A172 (cell line): ENCODE measurements at places on chromosomes 16 and 17. TPM values are rescaled to one million over a fixed set of nuclear protein-coding genes. Genes with fewer than 3 reads are reported as not detected.
A peak's percentile ranks its signal among the peaks of the same experiment; 100 is the strongest.

The CD300A gene
- not detected in 2 replicates for total RNA-seq

The OMG gene
- total RNA-seq = not detected in 2 replicates

The GP1BA gene
- total RNA-seq = 0.17 TPM in 1 of 2 replicates, not detected in the other

The C1QL1 gene
- total RNA-seq = 22.9 and 28.2 TPM in 2 replicates

The DNAH9 gene
- not detected in 2 replicates for total RNA-seq

The PRSS27 gene
- 1.4 and 2.6 TPM in 2 replicates for total RNA-seq

The RPGRIP1L gene
- total RNA-seq = 8.7 and 9.2 TPM in 2 replicates

GRCh38 chr16:67936124-67936879, at the start of gene PSMB10:
Gene PSMB10, minus strand, starts transcription at chr16:67936850. Its CDS starts 101 bp downstream, at chr16:67936749.
- DNase-seq = no peak

DNA sequence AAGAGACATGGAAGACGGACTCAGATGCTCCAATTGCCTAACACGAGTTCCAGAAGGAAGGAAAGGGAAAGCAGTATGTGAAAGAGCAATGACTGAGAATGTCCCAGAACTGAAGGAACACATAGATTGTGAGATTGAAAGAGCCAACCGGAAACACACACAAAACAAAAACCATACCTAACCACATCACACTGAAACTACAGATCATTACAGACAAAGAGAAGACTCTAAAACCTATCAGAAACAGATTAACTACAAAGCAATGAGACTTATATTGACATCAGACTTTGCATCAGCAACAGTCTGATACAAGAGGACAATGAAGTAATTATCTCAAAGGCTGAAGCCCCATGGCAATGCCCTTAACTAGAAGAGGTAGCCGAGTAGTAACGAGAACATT, 45.6 kb upstream of the CLEC18B start:
- DNase-seq = no peak

DNA sequence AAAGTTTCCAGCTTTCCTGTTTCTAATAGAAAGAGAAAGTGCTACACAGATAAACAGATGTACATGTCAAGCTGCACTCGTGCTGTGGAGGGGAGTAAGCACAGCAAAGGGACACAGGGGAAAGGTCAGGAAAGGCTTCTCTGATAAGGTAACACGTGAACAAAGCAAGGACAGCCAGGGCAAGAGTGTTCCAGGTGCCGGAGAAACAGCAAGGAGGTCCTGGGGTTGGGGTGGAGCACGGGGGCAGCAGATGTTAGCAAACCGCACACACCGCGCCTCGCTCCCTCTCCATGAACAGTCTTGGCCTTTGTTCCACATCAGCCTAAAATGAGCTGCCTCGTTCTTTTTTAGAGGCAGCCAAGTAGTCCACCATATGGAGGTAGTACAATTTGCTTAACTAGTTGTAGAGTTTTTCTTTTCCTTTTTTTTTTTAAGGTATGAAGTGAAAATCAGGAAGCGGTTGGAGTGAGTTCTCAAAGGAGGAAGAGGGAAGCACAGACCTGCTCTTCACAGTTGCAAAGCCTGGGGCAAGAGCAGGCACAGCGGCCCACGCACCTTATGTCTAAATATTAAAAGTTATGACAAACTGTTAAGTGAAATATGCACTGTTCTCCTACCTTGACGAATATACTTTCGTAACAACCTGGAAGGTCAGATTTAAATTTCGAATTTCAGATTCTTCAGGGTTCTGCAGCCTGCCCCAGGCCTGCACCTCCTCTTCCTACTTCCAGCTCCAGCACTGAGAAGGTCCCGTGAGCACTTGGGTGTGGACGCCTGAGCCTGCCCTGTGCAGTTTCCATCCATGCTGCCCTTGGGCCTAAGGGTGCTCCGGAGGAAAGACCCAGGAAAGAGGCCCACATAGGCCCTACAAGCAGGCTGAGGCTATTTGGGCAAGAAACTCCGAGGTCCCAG, 41.5 kb upstream of the RPH3AL start:
- no peak for DNase-seq

GRCh38 chr16:15647294-15648014, 2.6 kb upstream of the NDE1 start:
- DNase-seq = no peak

DNA sequence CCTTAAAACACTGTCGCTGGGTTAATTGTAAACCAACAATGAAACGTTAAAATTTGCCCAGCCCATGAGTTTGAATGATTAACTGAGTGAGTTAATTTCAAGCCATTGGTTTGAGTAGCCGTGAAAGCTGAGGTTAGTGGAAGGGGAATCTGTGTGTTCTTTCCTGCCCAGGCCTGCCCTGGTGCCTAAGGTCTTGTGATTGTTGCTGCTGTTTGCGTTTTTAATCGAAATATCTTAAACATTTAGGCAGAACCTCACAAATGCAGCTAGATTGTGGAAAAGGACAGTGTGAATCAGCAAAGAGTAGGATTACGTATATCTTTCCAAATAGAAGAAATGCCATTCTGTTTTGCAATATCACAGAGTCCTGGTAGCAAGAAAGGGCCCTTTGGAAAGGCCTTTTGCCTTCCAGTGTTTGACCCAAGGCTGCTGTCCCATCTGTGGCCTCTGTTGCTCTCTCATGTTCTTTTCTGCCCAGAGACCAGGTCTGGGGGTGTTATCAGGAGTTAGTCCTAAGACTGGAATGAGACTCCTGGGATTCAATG, 113.8 kb downstream of the MSI2 start:
- DNase-seq = peak; percentile 12

GRCh38 chr16:50253514-50253910, 12.8 kb upstream of the ADCY7 start:
- no peak for DNase-seq

DNA sequence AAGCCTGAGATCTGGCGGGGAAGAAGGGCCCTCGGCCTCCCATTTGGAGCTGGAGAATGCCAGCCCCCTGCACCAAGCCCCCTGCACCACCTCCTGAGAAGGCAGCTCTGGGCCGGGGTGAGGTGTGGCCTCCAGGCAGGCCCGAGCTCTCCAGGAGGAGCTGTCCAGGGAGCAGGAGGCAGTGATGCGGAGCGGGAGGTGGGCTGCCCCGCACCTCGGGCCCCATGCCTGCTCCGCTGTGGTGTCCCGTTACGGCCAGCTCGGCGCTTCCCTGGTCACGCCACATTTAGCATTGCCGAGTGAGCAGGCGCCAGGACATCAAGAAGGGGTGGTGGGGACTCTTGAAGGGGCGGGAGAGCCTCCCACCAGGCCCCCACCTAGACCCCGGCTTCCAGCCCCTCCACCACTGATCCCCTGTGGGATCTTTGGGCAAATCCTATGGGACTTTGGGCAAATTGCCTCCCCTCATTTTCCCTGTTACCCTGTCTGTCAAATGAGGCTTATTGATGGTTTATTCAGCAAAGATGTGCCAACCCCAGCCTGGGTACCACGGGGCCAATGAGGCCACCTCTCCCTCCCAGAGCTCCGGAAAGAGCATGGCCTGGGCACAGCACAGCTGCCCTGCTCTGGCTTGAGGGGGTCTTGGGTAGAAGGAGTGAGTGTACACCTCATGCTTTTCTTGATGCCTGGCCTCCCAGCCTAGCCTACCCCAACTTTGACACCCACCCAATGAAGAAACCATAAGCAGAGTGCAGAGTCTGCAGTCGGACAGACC, 15.3 kb downstream of the FOXN1 start:
- DNase-seq = no peak

DNA sequence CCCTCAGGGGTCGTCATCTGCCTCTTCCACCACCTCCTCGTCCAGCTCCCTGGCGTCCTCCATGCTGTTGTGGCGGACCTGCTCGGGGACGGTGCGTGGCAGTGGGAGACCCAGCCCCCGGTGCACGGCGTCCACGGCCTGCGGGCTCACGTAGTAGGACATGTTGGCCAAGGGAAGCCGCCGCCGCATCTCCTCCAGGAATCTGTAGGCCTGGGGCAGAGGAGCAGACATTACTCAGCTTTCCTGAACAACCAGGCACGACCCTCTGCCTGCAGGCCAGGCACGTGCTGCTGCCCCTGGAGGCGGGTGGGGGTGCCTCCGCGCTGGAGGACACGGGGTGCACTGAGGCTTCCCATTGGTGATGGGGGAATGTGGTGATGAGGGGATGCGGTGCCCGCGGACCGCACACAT, 17.8 kb downstream of the TELO2 start:
- DNase-seq = no peak

GRCh38 chr16:81645266-81645694, 133.8 kb upstream of the PLCG2 start:
- peak; percentile 95 for DNase-seq

DNA sequence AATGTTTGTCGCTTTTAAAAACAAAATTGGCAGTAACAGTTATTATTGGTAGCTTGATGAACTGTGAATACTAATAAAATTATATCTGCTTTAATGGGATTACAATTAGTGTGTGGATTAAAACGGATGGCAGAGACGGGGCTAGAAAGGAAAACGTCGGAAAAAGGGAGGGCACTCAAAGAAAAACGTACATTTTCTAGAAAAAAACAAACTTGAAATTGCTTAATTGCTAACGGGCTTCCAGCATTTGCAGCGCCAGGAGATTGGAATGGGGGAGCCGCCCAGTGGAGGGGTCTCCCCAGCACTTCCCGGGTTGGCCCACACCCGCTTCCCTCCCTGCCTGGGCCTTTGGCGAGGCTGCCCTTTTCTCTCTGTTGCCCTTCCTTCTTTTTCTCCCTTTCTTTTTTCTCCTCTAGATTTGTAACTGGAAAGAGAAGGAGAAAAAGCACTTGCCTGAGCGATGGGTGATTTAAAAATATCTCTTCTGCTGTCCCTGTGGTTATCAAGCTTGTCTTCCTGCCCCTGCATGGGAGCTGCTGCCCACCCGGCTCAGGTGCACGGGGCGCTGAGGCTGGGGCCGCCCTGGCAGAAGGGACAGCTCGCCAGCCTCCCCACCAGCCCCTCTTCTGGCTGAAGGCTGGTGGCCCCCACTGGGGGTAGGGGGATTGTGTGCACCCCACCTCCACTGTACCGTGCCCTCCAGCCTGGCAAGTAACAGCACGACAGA, 5.9 kb downstream of the BAHCC1 start:
- no peak for DNase-seq

GRCh38 chr16:85296859-85297660, 184.8 kb upstream of the CIBAR2 start:
- peak; percentile 54 for DNase-seq

DNA sequence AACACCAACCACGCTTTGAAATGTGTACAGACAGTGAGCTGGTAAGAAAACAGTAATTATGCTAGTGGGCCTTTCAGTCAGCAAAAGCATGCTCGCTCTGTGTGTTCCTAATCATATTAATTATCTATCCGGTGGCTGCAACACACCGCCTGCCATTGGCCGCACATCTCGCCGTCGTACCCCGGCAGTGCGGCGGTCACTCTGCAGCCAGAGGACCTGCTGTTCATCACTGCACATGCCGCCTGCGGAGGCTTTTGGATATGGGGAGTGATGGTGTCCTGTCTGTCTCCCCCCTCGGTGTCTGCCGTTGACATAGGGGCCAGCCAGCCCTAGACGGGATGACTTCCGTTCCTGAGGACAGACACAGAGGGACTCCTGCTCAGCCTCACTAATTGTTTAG, 68.5 kb downstream of the RPA1 start:
- no peak for DNase-seq

- no peak for DNase-seq
Observed at GRCh38 chr17:7955414-7956227, 23.6 kb downstream of the CNTROB start.

DNA sequence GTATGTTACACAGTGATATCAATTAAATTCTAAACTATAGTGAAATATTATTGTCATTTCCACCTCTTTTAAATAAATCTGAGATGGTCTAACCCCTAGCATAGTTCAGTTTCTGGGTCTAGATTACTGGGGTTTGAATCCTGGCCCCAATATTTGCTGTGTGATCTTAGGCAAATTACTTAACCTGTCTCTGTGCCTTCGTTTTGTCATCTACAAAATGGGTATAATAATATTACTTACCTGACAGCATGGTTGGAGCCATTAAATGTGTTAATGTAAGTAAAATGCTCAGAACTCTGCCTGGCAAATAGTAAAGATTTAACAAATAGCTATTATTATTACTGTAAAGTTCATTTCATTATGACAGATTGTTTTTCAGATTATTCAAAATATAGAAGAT, 52.3 kb downstream of the BMERB1 start:
- no peak for DNase-seq

DNA sequence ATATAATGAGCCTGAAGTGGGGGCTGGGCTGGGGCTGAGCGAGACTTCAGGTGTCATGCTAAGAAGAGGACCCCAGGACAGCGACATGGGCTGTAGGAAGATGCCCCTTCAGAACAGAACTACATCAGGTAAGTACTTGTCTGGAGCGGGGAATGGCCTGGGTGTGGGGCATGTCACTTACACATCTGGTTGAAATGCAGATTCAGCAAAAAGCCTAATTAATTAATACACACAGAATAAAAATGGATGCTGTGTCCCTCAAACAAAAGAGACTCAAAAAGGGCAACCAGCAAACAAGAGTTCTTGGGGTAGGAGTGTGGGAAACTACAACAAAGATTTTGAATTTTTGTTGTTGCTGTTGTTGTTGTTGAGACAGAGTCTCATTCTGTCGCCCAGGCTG, 11.8 kb downstream of the CMTM2 start:
- DNase-seq = no peak

- no peak for DNase-seq
Observed at GRCh38 chr17:51500454-51500853, 240.1 kb downstream of the UTP18 start.

DNA sequence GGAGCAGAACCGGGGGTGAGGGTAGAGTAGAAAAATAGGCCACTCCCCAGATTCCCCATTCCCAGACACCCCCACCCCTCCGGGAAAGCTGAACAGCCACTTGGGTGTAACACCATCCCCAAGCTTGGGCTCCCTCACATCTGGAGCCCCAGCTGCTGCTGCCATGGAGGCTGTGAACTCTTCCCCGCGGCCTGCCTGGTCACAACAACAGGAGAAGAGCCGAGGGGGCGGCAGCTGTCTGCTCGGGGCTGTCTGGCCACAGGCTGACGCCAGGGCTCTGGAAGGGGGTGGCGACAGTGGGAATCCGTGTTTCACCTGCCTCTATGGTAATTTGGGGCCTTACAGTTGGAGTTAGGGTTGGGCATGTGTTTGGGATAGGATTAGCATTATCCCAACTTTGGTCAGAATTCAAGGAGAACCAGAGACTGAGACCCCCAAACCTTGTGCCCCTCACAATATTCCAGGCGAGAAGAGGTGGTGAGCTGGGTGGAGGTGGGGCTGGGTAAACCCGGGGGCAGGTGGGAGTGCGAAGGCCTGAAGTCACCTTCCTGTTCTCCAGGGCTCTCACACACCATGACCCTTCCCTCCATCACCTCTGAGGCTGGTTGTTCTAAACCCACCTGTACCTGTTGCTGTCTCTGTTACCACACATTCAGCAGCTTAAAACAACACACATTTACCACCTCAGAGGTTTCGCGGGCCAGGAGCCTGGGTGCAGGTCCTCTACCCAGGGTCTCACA, 29.7 kb upstream of the NXPH3 start:
- no peak for DNase-seq

GRCh38 chr16:89452925-89453324, 37.4 kb downstream of the ANKRD11 start:
- no peak for DNase-seq
